ENCODE measurements at places on chromosomes 5 and 9.

- DNase-seq = no peak
These were observed 67.7 kb upstream of the LRRTM2 start for GRCh38 chr5:138942861-138943260.

GRCh38 chr5:164319161-164319560 lies 813.7 kb downstream of the MAT2B start:
- DNase-seq = no peak

- DNase-seq = no peak
These were observed 114.5 kb upstream of the GPR151 start for GRCh38 chr5:146630472-146630871.

- no peak for DNase-seq
These were observed 70.0 kb upstream of the PPP1R26 start for GRCh38 chr9:135409286-135410200.

- no peak for DNase-seq
These were observed 20.1 kb downstream of the NKD2 start for GRCh38 chr5:1028481-1029281.

DNA sequence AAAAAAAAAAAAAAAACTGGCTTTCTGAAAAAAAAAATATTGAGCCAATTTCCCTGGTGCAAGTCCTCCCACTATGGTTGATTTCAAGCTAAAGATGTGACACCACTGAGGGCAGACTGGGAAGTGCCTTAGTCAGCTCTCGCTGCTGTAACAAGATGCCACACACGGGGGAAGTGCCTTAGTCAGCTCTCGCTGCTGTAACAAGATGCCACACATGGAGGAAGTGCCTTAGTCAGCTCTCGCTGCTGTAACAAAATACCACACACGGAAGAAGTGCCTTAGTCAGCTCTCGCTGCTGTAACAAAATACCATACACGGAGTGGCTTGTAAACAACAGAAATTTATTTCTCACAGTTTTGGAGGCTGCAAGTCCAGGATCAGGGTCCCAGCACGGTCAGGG lies 23.4 kb downstream of the BTNL9 start:
- DNase-seq = no peak
